Stimulated activated CD4-positive, alpha-beta T cell treated with anti-CD3 and anti-CD28 coated beads, Interleukin-1b, Interleukin-23, amount 100 ng/mL, for 48 hours (primary cell): ENCODE measurements at places on chromosomes 12 and 14.

DNA sequence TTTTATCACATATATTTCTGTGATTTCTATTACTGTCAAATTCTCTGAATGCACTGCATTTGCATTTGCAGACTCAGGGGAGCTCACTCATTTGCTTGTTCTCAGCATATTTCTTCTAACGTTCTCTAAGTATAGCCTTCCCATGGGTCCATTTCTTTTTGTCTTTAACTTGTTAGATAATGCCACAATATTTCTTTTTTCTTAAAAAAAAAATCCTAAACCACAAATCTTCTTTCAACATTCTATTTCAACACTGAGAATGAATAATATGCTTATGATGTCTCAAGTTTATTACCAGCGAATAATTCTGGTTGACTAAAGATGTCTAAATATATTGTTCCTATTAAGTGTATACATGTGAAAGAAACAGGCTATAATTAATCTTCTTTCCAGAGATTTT, 200.2 kb downstream of the ANO6 start:
- DNase-seq = no peak

DNA sequence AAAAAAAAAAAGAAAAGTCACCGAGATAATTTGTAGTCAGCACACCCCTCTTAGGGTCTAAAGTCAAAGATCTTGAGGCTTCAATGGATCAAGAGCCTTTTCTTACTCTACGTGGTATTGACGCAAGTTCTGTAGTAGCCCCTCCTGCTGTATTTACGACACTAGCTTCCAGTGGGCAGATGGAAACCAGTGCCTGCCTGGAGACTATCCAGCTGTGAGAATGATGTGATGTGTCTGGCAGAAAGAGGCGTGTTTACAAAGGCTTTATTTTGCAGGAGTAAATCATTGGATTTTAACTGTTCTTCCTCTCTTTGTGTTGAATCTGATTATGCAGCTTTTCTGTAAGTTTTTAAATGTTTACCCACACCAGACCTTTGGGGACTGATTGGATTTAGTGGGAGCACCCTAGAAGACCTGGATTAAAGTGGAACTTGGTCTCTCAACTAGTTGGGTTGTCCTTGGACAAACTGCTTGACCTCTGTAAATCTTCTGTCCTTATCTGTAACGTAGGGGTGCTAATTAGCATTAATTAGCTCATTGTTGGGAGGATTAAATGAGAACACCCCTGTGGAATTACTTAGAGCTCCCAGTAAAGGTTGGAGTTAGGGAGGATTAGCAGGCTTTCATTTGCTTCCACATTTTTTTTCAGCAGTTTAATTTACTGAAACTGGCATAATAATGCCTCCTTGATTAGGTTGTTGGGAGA, 72.4 kb downstream of the RASSF3 start:
- no peak for DNase-seq

GRCh38 chr14:93859957-93860356, 67.2 kb upstream of the FAM181A start:
- DNase-seq = no peak

DNA sequence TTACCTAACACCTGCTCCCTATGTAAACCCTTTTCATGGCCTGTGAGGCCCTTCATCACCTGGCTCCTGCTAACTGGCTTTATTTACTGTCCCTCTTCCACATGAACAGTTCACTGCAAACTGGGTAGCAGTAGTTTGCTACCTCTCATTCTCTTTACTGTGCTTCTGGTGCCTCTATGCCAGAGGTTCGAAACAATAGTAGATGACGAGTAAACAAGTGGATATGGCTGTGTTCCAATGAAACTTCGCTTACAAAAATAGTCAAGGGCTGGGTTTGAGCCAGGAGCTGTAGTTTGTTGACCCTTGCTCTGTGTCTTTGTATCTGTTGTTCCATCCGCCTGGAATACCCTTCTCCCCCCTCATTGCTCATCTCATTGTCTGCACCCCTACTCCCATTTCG, 233.6 kb upstream of the RMST start:
- DNase-seq = no peak
